NCI-H2171 (cell line): ENCODE measurements at places on chromosomes 6 and 20.

DNA sequence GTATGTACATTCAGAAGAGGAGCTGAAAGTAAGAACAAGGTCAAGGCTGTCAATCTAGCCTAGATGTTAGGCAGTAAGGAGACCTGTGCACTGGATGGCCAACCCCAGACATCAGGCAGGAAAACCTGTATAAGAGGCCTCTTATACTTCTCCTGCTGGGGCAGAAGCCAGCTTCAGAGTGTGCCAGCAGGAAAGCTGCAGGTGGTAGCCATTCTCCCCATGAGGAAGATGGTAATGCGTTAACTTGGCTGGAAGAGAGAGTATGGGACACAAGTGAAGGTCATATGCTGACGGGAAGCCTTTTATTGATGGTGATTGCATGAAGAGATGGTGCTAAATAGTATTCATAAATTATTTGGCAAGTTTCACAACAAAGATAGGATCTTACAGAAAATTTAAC lies 20.6 kb downstream of the NHLRC1 start:
- no peak for DNase-seq

- DNase-seq: no peak
These were observed 81.0 kb downstream of the NDUFAF5 start for GRCh38 chr20:13865791-13866351.

GRCh38 chr20:23225407-23226060 lies 125.1 kb upstream of the NXT1 start:
- DNase-seq: no peak

DNA sequence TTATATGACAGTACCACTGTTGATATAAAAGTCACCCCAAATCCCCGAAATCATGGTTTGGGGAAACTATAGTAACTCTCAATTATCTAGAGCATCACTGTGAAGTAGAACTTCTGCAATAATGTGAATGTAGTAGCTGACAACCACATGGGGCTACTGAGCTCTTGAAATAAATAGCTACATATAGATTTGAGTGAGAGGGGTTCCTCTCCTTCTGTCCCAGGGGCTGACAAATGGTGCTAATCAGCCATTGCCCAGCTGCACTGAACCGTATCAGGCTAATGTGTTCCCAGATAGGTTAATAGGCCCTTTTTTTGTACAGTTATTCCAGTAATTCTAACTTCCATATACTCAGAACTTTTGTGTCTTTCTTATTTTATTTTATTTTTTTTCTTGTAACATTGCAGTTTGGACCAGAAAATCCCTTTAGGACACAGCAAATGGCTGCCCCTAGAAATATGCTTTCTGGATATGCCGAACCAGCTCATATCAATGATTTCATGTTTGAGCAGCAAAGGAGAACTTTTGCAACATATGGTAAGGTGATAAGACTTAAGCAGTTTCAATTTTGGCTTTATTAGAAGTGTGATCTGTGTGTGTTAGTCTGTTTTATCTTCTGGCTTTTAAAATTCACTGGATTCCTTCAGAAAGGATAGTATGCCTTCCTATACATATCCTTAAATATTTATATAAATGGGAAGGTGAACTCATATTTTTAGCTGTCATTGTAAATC lies 21.1 kb downstream of the CDC40 start:
- no peak for DNase-seq

GRCh38 chr6:148109732-148110131 lies 232.9 kb upstream of the SASH1 start:
- peak; percentile 95 for DNase-seq

- DNase-seq: no peak
These were observed 300.2 kb downstream of the UTRN start for GRCh38 chr6:144585217-144585814.

GRCh38 chr20:38373231-38373867 lies 27.1 kb downstream of the LBP start:
- no peak for DNase-seq

GRCh38 chr6:42454428-42454791 lies 2.7 kb upstream of the TRERF1 start:
- DNase-seq: no peak

GRCh38 chr6:14290772-14291330 lies 173.3 kb downstream of the CD83 start:
- DNase-seq: no peak

GRCh38 chr6:116019428-116019827 lies 41.3 kb downstream of the FRK start:
- no peak for DNase-seq
